ENCODE measurements at places on chromosomes 3 and 15.

- no peak for DNase-seq
These were observed 5.7 kb upstream of the CSPG4 start for GRCh38 chr15:75718328-75718727.

DNA sequence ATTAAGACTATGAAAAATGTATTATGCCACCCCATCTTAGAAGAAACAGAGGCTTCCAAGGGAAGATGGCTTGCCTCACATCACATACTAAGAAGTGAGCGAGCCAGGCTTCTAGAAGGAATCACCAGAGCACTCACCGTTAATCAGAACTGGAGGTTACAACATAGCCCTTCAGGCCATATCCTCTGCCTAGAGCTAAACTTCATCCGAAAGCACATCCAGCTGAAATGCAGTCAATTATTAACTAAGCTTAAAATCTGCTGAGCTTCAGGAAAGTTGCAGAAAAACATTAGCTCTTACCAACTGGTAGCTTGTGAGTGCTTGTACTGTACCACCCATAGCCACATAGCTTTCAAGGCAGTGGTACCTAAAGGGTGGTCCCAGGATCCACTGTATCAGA lies 483.2 kb downstream of the TBL1XR1 start:
- no peak for DNase-seq

GRCh38 chr3:182500289-182500688 lies 293.0 kb upstream of the ATP11B start:
- DNase-seq: no peak

- DNase-seq: no peak
These were observed 21.0 kb upstream of the CLDN11 start for GRCh38 chr3:170397685-170398084.
